ENCODE measurements at places on chromosomes 5 and 9. TPM values are rescaled to one million over a fixed set of nuclear protein-coding genes. Genes with fewer than 3 reads are reported as not detected.

The SPEF2 gene
- total RNA-seq = 12.9 TPM

The SPATA31A3 gene
- total RNA-seq = not detected

The SLC6A19 gene
- not detected for total RNA-seq

The SLC6A7 gene
- total RNA-seq = 0.10 TPM

The IL4 gene
- total RNA-seq = not detected

The LCN9 gene
- total RNA-seq = not detected

- no peak for DNase-seq
These were observed 81.2 kb downstream of the OTULIN start for GRCh38 chr5:14745753-14746152.

- DNase-seq = no peak
These were observed 25.8 kb downstream of the NOTCH1 start for GRCh38 chr9:136520053-136520540.

GRCh38 chr5:171308453-171309275 is at the start of gene TLX3:
Gene TLX3 (plus strand): TSS chr5:171309248. CDS start chr5:171309366, 118 bp downstream.
- no peak for DNase-seq

DNA sequence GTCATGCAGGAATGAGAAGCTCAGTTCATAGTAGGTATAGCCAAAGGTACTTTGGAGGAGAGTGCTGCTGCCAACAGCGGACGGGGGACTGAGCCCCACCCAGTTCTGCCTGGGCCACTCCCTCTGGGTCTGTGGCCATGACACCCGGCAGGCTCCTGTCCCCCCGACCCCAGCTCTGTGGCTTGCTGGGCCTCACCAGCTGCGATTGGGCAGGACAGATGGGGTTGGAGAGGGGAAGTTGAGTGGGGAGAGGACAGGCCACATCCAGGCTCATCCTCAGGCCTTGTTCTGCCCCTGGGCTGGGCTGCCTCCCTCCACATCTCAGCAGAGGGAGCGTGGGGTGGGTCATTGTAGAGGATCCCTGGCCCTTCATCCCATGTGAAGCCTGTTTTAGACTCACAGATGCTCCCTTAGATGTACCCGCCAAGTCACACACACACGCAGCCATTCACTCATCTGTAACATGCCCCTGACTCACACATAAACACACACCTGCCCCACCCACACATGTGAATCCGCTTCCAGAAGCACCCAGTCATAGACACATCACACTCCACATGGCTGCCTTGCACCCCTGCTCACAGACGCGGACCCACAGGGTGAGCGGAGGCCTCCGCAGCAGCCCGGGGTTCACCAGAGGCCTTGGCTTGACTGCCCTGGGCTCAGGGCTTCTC is 48.8 kb downstream of the NTNG2 start:
- DNase-seq = no peak

- DNase-seq = no peak
These were observed 267.7 kb upstream of the GAS1 start for GRCh38 chr9:87214991-87215390.

GRCh38 chr5:17190242-17190778 is 27.1 kb upstream of the BASP1 start:
- DNase-seq = no peak

DNA sequence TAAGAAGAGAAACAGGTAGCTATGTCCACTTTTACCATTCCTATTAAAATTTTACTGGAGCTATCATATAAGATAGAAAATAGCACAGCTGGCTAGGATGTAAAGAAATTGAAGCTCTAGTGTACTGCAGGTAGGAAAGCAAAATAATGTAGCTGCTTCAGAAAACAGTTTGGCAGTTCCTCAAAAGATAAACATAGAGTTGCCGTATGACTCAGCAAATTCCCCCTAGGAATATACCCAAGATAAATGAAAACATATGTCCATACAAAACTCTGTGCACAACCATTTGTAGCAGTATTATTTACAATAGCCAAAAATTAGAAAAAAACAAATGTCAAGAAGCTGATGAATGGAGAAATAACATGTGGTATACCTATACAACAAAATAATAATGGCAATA is 64.6 kb upstream of the SHISAL2B start:
- DNase-seq = no peak

GRCh38 chr5:91494447-91494996 is 111.4 kb upstream of the ARRDC3 start:
- DNase-seq = no peak

- no peak for DNase-seq
These were observed 397.1 kb downstream of the TLE1 start for GRCh38 chr9:81292056-81292805.

DNA sequence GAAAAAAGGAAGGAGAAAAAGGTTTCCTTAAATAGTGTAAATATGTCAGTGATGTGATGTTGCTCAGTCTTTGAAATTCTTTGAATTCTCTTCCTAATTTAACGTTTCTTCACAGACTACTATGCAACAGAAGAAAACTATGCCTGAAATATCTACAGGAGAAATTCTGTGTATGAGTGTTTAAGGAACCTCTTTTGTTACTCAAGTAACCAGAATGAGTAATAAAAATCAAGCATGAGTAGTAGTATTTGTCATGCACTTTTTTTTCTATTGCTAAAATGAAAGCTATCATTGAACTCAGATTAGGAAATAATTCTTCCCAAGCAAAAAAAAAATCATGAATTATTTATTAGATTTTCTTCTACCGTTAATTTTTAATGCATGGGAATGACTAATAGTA is 20.3 kb upstream of the THG1L start:
- no peak for DNase-seq

- DNase-seq = no peak
These were observed 116.0 kb downstream of the MLLT3 start for GRCh38 chr9:20506099-20506900.

GRCh38 chr5:160260006-160260775 is 30.9 kb downstream of the FABP6 start:
- no peak for DNase-seq
